ENCODE measurements at places on chromosomes 7 and 10. TPM values are rescaled to one million over a fixed set of nuclear protein-coding genes. Genes with fewer than 3 reads are reported as not detected.

DNA sequence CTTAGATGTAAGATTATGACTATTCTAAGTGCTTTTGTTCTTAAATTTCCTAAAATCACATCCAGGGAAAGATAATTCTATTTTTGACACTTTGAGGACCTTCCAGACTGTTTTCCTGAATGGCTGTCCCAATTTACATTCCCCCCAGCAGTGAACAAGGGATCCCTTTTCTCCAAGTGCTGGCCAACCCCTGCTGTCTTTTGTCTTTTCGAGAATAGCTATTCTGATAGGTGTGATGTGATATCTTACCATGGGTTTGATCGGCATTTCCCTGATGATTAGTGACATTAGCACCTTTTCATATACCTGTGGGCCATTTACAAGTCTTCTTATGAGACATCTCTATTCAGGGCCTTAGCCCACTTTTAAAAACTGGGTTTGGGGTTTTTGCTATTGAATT is 526.7 kb upstream of the FZD8 start:
- no peak for DNase-seq
- H3K27me3 ChIP-seq = no peaks in the 10 kb centered on the region
- no peaks in the 10 kb centered on the region for H3K36me3 ChIP-seq
- no peak overlapping the region for H3K4me3 ChIP-seq
- no peak overlapping the region for H3K27ac ChIP-seq

DNA sequence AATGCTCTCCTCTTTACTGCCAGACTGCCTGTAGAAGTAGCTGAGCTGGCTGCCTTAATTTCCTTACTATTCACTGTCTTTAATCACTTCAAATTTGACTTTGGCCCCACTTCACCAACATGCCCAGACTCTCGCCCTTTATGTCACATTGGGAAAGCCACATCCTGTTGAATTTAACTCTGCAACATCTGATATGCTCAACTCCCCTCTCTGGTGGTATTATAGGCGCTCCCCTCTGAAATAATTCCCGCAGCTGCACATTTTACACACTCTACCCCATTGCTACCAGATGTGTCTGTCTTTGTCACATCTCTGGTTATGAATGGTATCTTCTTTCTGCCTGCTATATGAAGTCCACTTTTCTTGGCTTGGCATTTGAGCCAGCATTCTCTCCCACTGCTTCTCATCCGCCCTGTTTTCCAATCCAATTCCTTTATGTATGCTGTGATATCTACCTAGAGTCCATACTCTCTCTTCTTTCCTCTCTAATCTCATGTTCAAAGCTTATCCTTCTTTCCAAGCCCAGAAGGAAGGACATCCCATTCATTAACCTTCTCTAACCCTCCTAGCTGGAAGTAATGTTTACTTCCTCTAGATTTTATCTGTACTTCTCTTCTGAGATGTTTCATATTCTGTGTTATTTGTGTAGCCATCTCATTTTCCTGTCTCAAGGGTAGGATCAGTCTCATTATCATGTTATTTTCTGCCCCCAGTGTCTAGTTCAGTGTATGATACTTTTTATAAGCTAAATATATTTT is 134.5 kb downstream of the ST7 start:
- no peak overlapping the region for H3K4me3 ChIP-seq
- peak; percentile 34 for DNase-seq
- no peaks in the 10 kb centered on the region for H3K36me3 ChIP-seq
- peaks cover 2% of the 10 kb centered on the region for H3K4me1 ChIP-seq

- H3K4me3 ChIP-seq = no peak overlapping the region
- no peaks in the 10 kb centered on the region for H3K4me1 ChIP-seq
- H3K36me3 ChIP-seq = no peaks in the 10 kb centered on the region
- no peak for DNase-seq
Measured at GRCh38 chr7:30226614-30227268, 57.7 kb upstream of the ZNRF2 start.

DNA sequence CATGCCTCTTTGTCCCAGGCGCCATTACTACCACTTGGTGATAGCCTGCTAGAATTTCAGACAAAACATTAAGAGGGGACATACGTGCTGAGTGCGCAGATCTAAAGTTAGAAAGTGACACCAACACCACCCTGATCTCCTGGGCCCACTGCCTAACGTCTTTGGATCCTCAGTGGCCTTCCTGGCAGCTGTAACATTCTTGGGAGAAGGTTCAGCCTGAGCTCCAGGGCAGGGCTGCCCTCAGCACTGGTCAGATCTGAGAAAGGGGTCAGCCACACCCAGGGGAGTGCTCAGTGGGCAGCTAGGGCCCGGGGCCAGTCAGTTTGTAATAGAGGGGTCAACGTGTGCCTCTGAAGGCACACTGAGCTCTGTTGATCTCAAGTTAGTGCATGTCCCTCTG is 48.4 kb downstream of the ZCCHC24 start:
- peaks cover 41% of the 10 kb centered on the region for H3K4me1 ChIP-seq
- DNase-seq = no peak
- peak overlapping the region; percentile 26 for H3K27ac ChIP-seq
- H3K4me3 ChIP-seq = no peak overlapping the region

DNA sequence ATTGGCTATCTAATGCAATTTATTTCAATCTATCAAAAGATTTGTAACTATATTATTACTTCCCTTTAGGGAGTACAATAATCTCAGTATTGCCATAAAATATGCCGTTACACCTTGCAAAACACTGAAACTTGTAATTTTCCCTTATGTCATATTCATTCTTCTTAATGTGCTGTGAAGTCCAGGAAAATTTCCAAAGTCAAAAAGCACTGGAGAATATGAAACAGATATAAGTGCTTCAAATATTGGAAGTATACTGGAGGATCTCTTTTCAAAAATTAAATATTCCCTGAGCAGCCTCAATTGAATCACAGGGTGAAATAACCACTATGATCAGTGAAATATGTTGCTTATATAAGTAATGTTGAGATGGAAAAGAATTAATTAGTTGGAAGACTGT is 356.0 kb downstream of the PPP1R3A start:
- no peak overlapping the region for H3K4me3 ChIP-seq
- no peak for DNase-seq
- H3K27ac ChIP-seq = no peak overlapping the region
- H3K36me3 ChIP-seq = no peaks in the 10 kb centered on the region
- H3K27me3 ChIP-seq = no peaks in the 10 kb centered on the region

DNA sequence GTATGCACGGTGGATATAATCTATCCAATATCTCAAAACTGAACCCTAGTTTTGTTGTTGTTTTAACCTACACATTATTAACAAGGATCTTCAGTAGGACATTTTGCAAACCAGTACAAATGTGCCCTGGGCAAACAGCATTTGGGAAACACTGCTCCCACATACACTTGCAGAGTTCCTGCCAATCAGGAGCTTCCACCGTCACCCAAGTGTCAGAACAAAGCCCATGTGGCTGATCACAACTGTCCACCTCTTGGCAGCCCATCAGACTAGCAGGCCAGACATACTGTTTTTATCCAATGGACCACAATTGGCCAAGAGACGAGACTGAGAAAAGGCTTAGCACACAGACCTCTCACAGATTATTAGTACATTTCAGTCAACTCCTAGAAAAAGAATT is 200.4 kb downstream of the FAM107B start:
- no peaks in the 10 kb centered on the region for H3K36me3 ChIP-seq
- H3K4me3 ChIP-seq = no peak overlapping the region
- no peaks in the 10 kb centered on the region for H3K27me3 ChIP-seq
- DNase-seq = no peak
- no peak overlapping the region for H3K27ac ChIP-seq

DNA sequence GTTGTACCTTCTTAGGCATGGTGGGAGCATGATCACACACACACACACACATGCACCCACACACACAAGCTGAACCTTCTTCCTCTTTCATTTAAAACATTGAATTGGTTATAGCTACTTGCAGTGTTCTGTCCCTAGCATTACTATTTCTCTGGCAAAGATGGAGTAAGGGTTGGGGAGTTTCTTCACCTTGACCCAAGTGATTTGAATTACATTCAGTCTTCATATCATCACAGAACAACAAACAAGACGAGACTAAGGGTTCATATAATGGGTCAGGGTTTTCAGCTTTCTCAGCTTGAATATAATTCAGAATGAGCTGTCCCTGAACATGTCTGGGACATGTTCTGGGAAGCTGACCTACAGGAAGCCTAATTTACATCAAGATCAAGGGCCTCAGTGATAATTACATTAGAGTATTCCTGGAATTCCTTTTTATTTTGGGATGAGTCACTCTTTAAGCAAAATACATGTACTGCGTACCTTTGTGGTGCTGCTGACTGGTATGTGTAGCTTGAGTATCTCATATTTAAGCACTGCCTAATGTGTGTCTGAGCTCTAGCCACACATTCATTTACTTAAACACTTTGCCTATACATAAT is 213.5 kb upstream of the TMEM229A start:
- H3K36me3 ChIP-seq = no peaks in the 10 kb centered on the region
- H3K4me3 ChIP-seq = no peak overlapping the region
- H3K4me1 ChIP-seq = no peaks in the 10 kb centered on the region

DNA sequence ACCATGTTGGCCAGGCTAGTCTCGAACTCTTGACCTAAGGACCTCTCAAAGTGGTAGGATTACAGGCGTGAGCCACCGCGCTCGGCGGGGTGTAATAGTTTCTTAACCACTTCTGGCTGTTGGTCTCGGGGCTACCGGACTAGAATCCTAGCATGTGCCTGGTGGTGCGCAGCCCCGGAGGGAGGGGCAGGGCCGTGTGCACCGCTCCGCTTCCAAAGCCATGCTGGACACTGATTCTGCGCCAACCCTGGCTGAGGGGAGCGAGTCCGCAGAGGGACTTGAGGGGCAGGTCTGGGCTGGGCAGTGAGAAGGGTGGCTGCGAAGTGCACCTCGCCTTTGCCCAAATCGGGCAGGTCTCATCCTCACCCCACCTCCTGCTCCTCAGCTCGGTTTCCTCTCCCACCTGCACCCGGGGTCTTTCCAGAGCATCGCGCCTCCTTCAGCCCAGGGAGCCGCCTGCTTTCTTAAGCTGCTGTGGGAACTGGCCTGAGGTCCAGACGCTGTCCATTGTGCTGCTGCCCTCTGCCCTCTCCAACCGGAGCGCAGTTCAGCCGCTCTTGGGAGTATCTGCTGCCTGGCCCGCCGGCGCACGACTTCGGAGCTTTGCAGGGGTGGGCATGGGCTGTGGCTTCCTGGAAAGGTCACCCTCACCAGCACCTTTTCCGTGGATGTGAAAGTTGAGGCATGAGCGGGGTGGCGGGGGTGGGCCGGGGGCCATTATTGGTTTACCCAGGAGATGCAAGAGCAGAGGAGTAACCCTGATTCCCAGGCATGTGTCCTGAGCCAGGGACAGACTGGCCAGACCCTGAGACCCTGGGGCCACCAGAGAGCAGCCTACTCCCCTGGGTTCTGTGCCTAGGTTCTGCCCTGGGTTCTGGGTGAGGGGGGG is 422.6 kb upstream of the NUPR2 start:
- no peak for DNase-seq
- no peaks in the 10 kb centered on the region for H3K36me3 ChIP-seq
- no peak overlapping the region for H3K4me3 ChIP-seq

DNA sequence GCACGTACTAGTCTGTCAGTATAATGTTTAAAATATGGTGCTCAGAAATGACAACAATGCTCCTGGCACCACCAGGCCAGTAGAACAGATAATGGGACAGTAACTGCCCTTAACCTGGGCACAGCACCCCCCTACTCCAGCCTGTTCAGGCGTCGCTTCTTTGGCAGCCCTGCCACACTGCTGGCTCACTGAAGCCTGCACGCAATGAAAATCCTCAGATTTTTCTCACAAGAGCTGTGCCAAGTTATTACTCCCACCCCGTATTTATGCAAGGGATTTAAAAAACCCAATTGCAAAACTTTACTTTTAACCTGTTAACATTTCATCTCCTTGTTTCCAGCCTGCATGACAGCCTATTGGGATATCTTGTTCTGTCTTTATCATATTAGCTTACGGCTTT is 56.6 kb upstream of the LAMB1 start:
- no peak for DNase-seq
- H3K4me1 ChIP-seq = peaks cover 8% of the 10 kb centered on the region
- H3K27ac ChIP-seq = no peak overlapping the region
- H3K4me3 ChIP-seq = no peak overlapping the region

- no peak for DNase-seq
- no peak overlapping the region for H3K27ac ChIP-seq
- H3K4me3 ChIP-seq = no peak overlapping the region
- no peaks in the 10 kb centered on the region for H3K27me3 ChIP-seq
- H3K4me1 ChIP-seq = no peaks in the 10 kb centered on the region
Measured at GRCh38 chr7:26792576-26792975, 71.8 kb downstream of the SKAP2 start.

GRCh38 chr10:121796342-121796741 is 131.5 kb downstream of the ATE1 start:
- H3K27ac ChIP-seq = no peak overlapping the region
- no peaks in the 10 kb centered on the region for H3K36me3 ChIP-seq
- H3K4me1 ChIP-seq = no peaks in the 10 kb centered on the region
- DNase-seq = no peak
- H3K27me3 ChIP-seq = no peaks in the 10 kb centered on the region

The CACNA2D1 gene
- 64.4 TPM for total RNA-seq

The INSYN2A gene
- 0.66 TPM for total RNA-seq

The PVRIG gene
- not detected for total RNA-seq
